Left forelimb (tissue), 1 donor: ENCODE measurements at places on chromosomes 6 and 20.
A peak's percentile ranks its signal among the peaks of the same experiment; 100 is the strongest.

DNA sequence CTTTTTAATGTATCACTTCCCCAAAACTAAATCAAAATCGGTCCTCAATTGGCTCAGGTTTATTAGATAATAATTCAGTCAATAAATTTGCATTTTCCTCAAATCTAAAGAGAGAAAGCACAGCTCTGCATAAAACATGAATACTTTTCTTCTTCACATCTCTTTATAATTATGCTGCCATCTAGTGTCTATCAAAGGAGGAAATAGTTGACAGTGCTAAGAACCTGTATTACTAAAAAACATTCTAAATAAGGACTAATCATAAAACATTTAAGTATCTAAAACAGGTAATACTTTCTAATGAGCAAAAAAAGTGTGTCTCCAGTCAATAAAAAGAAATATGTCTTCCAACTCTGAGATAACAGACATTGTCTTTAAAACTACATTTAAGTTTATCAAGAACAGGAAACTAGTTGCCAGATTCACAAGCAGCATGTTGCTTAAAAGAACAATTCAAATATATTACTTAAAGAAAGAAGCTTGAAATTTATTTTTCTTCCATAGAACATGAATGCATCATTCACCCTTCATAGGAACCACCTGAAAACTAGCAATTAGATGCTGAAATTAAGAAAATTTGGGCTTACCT, 56.5 kb upstream of the DST start:
- DNase-seq, result no peak

DNA sequence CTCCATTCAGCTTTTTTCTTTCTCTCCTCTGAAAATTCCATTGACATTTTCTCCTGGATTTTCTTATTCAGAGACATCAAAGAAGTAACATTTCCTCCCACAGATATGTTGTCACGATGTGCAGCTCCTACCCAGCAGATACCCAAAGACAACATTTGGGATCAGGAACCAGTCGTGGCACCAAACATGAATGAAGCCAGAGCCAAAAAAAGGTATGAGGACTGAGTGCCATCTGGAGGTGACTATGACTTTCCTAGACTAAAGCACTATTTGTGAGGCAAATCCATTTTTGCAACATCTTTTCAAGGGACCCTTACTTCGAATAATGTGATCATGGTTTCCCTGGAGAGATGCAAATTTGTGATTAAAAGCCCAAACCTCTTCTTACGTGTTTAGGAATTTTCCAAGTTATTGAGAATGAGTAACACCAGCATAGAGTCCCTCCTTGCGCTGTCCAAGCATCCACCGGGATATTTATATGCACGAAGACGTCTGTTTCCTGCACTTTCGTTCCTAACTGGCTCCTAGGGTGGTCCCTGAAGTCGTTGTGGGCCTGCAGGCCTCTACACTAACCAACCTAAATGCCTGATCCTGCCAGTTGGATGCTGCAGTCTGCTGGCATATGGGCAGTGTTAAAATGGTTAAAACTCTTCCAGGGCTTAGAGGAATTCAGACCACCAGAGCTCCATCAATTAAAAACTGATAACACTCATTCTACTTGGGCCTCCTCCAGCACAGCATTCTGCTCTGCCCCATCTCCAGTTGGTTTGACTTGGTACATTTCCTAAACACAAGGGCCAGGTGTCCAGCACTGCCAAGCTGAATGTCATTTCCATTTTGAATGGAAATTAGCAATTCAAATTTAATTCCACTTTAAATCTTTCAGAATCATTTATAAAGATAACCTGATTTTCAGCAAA, 256.6 kb downstream of the C6orf118 start:
- no peak for DNase-seq

- peak; percentile 17 for DNase-seq
These were observed 67.6 kb upstream of the RIN2 start for GRCh38 chr20:19690462-19690861.

DNA sequence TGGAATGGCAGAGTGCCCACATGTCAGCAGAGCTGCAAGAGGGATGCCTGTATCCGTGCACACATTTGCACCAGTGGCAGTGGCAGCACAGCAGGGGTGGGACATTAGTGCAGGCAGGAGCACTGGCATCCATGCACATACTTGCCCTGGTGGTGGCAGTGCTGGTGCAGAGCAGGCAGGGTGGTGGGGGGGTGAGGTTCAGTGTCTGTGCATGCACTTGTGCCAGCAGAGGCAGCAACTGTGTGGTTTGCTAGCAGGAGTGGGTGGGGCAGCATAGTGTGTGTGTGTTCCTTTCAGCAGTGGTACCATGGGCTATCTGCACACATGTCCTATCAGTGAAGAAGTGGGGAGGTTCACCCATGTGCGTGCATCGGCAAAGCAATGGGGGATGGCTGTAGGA, 151.6 kb downstream of the EPM2A start:
- DNase-seq, result no peak

GRCh38 chr6:149888659-149889058, 9.3 kb downstream of the RAET1E start:
- no peak for DNase-seq

GRCh38 chr20:1822564-1823449, 72.4 kb upstream of the SIRPA start:
- no peak for DNase-seq

DNA sequence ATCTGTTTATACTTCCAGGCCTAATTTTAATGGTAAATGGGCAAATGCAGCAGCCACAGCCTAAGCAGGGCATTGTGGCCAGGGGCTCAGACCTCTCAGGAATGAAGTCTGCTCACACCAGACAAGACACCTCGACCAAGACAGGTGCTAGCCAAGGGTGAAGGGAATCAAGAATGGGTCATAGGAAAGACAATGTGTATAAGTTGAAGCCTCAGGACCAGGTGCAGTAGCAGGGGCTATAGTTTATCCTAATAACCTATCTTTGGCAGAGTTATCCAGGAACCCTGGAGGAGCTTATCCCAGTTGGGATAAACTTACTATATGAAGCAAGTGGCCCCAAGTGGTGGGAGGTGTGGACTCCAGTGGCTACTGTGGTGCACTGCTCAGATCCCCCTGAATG, 165.0 kb upstream of the TAB2 start:
- no peak for DNase-seq

DNA sequence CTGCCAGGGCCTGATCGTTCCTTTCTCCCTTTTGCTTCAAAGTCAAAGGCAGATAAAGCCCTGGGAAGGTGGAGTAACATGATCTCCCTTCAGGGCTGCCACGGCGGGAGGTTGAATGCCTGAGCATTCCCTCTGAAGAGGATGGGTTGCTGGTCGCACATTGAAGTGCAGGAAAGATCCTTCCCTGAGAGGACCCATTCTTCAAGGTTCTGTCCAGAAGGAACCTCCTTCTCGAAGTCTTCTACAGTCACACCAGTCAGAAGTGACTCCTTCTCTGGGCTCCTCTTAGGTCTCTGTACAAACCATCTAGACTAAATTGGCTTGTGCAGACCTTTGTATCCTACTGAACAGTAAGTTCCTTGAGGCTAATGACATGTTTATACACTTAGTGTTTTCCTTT, 192.6 kb upstream of the VGLL2 start:
- no peak for DNase-seq
